ENCODE measurements at places on chromosomes 3 and 15.

- no peak for DNase-seq
Measured at GRCh38 chr3:27554706-27555105, 70.5 kb upstream of the SLC4A7 start.

- no peak for DNase-seq
Measured at GRCh38 chr3:184015381-184016019, 2.2 kb downstream of the ABCC5 start.

GRCh38 chr3:158792709-158793108 lies 9.1 kb upstream of the MFSD1 start:
- DNase-seq, result no peak

DNA sequence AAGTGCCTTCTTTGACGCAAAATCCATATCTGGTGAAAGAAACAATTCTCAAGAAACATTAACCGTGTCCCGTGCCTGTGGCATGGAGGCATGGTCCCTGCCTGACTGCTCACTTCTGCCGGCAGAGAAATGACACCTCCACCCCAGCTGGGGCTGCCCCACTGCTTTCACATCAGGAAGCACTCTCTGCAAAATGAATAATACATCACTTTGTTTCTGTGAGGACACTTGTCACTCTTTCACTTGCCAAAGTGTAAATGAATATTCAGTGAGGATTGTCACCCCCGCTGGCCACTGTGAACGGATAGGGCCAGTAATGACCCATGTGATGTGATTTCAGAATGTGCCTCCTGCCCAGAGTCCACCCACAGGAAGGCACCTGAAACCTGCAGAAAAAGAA lies 31.1 kb upstream of the SLC24A5 start:
- DNase-seq, result no peak

DNA sequence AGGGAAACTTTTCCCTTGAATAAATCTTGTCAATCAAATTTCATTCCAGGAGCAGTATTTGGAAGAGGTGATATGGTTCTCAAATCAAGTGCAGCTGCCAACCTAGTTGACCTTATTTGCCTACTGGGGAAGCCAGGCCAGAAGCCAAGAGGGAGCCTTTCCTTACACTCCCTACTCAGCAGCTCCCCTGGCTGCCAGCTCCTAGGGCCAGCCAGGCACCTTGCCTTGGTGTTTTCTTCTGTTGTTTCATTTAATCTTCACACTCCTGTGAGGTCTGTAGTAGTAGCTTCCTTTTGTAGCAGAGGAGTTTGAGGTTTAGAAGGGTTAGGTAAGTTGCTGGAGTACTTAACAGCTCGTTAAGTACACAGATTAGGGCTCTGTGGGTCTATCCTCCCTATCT lies 22.6 kb downstream of the MKRN2OS start:
- DNase-seq, result no peak

DNA sequence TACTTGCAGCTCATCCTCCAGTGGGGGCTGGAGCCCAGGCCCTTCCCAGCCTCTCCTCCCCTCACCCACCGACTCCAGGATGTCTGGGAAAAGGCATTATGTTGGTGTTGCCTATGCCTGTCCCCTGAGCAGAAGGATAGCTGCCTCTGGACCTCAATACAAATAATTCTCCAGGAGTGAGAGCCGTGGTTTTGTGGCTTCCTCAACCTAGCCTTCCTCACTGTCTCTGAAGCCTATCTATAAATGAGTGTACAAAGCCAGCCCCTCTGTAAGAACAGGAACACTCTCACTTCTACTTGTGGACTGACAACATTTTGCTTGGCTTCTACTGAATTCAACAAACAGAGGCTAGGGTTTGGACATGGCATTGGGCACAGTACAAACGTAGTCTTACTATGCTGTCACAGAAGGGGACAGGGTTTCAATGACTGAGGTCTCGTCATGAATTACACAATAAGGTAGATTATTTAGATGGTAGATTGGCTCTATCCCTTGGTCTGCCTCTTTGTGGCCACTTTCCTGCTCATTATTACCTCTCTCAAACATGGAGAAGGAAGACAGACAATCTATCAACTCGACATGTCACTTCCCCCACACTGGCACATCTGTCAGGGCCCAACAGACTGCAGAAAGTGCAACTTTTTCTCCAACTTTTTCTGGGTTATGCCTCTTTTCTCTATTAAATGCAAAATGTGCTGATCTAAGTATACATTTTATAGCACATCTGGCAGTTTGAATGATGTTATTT lies 82.8 kb upstream of the MEX3B start:
- no peak for DNase-seq

DNA sequence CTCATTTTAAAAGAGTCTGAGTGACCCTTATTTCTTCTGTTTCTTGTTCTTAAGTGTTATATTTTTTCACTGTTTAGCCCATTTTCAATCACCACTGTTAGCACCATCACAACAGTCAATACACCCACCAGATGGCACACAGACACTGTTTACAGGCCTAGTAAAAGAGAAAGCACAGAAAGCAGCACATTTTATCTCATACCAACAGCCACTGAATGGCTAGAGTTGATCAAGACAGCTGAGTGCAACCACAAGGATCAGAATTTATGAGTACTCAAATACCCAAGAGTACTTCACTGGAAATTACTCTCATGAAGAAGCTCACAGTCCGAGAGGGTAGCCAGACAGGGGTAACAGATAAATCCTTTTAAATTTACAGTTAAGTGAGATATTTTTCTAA lies 127.0 kb downstream of the TFDP2 start:
- no peak for DNase-seq

GRCh38 chr15:76313731-76314130 lies 2.5 kb upstream of the ETFA start:
- no peak for DNase-seq

GRCh38 chr3:66985336-66985920 lies 12.7 kb upstream of the KBTBD8 start:
- no peak for DNase-seq

- no peak for DNase-seq
Measured at GRCh38 chr15:36818260-36818659, 238.8 kb downstream of the CDIN1 start.

- no peak for DNase-seq
Measured at GRCh38 chr15:90599644-90600043, 69.9 kb downstream of the CRTC3 start.

GRCh38 chr3:171057072-171057471 lies 30.6 kb upstream of the SLC2A2 start:
- no peak for DNase-seq

DNA sequence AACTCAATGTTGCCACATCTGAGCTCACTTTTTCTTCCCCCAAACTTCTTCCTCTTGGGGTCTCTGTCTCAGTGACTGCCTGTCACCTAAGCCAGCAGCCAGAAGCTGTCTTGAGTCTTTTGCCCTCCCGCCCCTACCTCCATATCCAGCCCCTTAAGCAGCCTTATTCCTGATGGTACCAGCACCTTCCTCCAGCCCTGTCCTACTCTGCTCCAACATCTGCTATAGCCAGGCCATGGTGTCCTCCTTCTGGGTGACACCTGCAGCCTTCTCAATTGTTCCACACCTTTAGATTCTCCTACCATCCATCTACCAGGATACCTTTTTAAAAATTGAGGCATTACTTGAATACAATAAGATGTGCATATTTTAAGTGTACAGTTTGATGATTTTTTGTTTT lies 53.8 kb downstream of the EPHB3 start:
- no peak for DNase-seq

- DNase-seq, result no peak
Measured at GRCh38 chr3:180277041-180277440, 240.3 kb upstream of the PEX5L start.

DNA sequence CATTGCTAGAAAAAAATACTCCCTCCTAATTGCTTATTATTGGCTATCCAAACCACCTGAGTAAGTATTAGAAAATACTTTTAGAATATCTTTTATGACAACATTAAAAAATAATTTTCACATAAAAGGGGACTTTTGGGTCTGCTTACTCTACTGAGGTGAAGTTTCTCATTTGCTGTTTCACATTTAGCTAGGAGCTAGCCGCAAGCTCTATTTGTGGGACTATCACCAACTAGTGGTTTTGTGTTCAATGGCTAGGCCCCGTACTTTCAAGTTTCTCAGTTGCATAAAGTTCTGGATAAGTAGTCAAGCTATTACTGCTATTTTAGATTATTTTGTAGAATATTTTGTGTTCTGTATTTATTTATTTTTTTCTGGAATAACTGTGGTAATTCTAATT lies 244.2 kb upstream of the SLITRK3 start:
- DNase-seq, result no peak

- no peak for DNase-seq
Measured at GRCh38 chr15:92655178-92655995, at the start of gene FAM174B. Gene FAM174B (minus strand): TSS chr15:92655775.

GRCh38 chr3:168047190-168047795 lies 48.4 kb downstream of the GOLIM4 start:
- no peak for DNase-seq

GRCh38 chr3:49992326-49992725 lies 52.4 kb downstream of the RBM6 start:
- DNase-seq, result no peak

DNA sequence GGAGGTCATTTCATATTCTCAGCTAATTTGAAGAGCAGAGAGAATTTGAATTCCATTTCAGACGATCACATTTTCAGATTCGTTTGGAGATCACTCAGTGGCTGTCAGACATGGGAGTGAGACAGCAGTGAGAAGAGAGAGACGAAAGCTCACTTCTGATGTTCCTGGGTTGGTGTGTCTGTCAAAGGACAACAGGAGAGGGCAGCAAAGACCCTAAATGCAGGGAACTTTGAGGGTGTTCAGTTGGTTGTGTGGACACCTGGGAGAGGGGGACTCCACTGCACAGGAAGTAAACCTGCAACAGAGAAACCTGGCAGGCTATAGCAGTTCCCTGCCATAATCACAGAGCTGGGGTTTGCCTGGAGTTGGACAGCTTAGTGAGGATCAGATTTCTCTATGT lies 675.1 kb downstream of the SQOR start:
- DNase-seq, result no peak

DNA sequence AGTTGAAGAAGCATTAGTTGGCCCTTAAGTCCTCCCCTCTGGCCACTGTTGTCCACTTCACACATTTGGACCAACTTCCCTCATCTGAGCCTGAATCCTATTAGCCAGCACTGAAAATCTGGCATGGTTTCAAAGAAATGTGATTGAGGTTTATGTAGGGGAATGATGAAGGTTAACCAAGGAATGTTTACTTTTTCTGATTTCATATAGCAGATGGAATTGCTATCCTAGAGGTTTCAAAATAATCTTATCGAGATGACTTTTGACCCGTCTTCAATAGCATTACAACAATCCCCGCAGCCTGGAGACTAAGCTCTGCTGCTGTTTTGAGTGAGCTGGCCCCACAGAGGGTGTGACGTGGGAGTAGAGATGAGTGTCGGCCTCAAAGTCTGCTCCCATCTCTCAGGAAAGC lies 200.8 kb upstream of the IL12A start:
- no peak for DNase-seq

GRCh38 chr3:184531626-184532280 lies 29.8 kb upstream of the EPHB3 start:
- no peak for DNase-seq

DNA sequence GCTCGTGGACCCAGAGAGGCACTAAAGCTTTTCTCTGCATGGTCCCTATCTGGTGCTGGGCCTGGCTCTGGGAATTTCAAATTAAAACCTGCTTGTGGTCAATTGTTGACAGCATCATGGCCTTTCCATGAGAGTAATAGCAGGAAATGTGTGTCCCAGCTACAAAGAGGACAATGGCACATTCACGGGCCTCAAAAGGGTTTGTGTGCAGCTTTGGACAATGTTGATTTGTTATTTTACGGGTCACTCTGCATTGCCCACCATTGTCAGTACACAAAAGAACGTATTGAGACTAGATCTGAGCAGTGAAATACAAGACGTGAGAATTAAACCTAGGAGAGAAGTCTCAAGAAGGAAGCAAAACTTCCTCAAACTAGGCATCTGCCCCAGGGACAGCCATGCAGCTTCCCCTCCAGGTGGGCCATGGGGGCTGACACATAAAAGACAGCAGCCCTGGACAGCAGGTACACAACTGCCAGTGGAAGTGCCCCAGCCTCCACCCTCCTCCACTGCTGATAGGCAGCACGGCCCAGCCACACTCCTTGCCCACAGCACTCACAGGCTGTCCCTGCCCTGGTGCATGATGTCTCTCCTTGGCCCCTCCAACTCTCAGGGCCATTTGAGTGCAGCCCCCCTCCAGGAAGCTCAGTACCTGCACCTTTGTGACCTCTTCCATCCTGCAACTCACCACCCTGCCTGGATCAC lies 15.9 kb upstream of the LTF start:
- no peak for DNase-seq

DNA sequence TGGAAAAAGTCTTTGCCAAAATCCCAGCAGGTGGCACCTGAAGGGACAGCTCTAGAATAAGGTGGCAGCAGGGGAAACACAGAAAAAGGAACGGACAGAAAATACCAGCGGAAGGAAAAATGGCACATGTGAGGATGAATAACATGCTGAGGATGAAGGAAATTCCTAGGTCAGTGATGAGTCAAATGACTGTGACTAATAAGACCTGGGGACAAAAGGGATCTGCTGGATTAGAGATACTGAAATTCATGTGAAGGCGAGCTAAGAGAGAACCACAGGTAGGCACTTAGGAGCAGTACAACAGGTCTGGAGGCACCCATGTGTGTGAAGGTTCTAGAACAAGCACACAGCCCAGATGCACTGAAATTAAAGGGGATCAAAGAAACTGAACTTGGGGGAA lies 482.5 kb downstream of the FOXP1 start:
- DNase-seq, result no peak

- DNase-seq, result no peak
Measured at GRCh38 chr15:40695469-40695890, 506 bp downstream of the RAD51 start.

DNA sequence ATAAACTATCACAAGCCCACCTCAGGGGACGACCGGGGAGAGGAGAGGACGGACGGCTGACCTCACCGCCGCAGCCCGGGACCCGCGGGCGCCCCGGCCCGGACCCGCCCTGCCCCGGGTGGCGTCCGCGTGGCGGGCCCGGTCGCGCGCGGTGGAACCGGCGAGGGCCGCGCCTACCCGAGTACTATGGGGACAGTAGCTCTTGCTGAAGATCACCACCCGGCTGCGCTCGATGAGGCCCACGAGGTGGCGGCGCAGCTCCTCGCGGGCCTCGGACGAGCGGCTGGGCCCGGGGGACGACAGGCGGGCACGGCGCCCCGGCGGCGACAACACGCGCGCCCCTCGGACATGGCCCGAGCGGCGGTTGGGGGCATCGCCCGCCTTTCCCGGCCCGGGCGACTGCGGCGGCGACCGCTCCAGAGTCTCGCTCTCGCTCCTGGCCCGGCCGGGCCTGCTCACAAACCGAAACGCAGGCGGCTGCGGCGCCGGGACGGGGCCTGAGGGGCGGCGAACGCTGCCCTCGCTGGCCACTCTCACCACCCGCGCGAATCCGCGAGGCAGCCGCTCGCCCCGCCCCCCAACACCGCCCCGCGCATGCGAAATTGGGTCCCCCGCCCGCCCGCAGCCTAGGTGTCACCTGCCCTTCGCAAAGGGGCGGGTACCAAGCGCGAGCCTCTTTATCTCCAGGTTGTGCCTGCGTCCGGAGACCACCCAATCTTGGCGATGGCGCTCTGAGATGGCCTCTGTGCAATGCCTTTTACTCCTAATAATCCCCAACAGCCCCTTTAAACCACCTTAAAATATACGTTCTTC lies at the start of gene TXNRD3:
TXNRD3 (minus strand) TSS at position 554 of the 813 bp plus-strand sequence.
- DNase-seq, result peak; percentile 88

- no peak for DNase-seq
Measured at GRCh38 chr3:104909198-104909597, 457.5 kb upstream of the ALCAM start.

Measured in tibial artery (tissue), 4 donors.